ENCODE measurements at places on chromosomes 16 and 17.

GRCh38 chr17:66994930-66995535 lies 30.5 kb downstream of the CACNG4 start:
- no peak for DNase-seq

GRCh38 chr16:67384778-67385510 lies 8.4 kb downstream of the TPPP3 start:
- no peak for DNase-seq

GRCh38 chr17:66200685-66201092 lies 8.8 kb upstream of the CEP112 start:
- DNase-seq: peak; percentile 27

- DNase-seq: no peak
Measured at GRCh38 chr16:15548482-15548891, 94.5 kb downstream of the MARF1 start.

DNA sequence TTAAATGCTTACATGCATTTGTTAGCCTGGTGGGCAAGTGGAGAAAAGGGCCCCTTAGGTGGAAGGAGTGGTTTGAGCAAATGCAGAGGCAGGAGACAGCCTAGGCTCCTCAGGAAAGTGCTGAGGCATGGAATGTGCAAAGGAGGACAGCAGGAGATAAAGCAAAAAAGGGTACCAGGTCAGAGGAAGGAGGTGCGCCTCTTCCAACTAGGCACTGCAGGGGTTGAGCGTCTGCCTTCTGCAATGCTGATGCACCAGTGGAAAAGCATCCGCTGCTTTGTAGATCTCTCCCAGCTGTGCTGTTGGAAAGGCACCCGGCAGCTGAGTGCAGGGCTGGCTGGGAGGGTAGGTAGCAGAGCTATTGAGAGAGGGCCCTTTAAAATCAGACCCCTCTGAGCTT lies 287.0 kb upstream of the XYLT1 start:
- DNase-seq: no peak

GRCh38 chr17:9575381-9576101 lies at the start of gene STX8:
STX8 (minus strand) TSS chr17:9575820; CDS start chr17:9575808, 12 bp downstream.
- DNase-seq: peak; percentile 68

- no peak for DNase-seq
Measured at GRCh38 chr17:68695659-68696058, 94.5 kb upstream of the FAM20A start.
